ENCODE measurements at places on chromosomes 3 and 15. TPM values are rescaled to one million over a fixed set of nuclear protein-coding genes. Genes with fewer than 3 reads are reported as not detected.

Gene BCL2A1
- polyA plus RNA-seq: 5.1 TPM

Gene ASB14
- polyA plus RNA-seq: not detected

Gene OPA1
- 22.3 TPM for polyA plus RNA-seq

Gene TM4SF18
- 0.27 TPM for polyA plus RNA-seq

Gene IL20RB
- polyA plus RNA-seq: 0.81 TPM

Gene LAMB2
- polyA plus RNA-seq: 312 TPM

Gene TMEM45A
- polyA plus RNA-seq: 6.9 TPM

Gene ERICH6
- polyA plus RNA-seq: 0.04 TPM

Gene STRA6
- polyA plus RNA-seq: 8.4 TPM

Gene NEIL1
- polyA plus RNA-seq: 38.6 TPM

Gene KNL1
- 11.0 TPM for polyA plus RNA-seq

Gene SLC12A1
- 0.04 TPM for polyA plus RNA-seq

Gene C2CD4A
- not detected for polyA plus RNA-seq

Gene SATB1
- polyA plus RNA-seq: 30.6 TPM

Gene GHSR
- not detected for polyA plus RNA-seq

GRCh38 chr3:49132437-49133225 is at the start of gene LAMB2:
Gene LAMB2 (minus strand): TSS chr3:49133050. CDS start chr3:49132867, 183 bp downstream.
- H3K4me3 ChIP-seq: peak within 1 kb of the TSS; percentile 56
- H3K27ac ChIP-seq: peak within 1 kb of the TSS; percentile 51
- DNase-seq: peak; percentile 88
- H3K36me3 ChIP-seq: no peaks in the 10 kb centered on the region

GRCh38 chr15:101615986-101616848 is 36.0 kb downstream of the TM2D3 start:
- H3K4me3 ChIP-seq: peak overlapping the region; percentile 8
- no peak overlapping the region for H3K27ac ChIP-seq
- H3K27me3 ChIP-seq: no peaks in the 10 kb centered on the region

DNA sequence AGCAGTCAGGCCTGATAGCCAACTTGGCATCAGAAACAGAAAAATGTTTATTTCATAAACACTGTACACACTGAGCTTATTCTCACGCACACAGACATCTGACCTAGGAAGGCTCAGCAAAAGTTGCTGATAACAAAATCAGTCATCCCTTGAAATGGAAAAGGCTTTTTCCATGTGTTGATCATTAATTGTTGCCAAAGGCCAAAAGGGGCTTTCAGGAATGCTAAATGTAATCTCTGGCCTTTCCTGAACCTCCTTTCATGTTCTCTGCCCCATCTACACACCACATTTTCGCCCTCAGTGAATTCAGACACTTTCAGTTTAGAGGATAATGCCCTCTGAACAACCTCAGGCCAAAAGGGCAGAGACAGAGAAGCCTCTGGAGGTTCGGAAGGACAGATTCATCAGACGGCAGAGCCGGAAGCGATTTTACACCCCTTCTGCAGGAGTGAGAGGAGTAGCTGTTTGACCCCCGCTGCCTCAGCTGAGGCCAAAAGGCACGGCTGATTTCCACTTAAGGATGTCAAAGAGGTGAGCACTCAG is 14.5 kb downstream of the RTP4 start:
- H3K4me1 ChIP-seq: no peaks in the 10 kb centered on the region
- H3K27ac ChIP-seq: no peak overlapping the region
- H3K27me3 ChIP-seq: no peaks in the 10 kb centered on the region
- no peaks in the 10 kb centered on the region for H3K36me3 ChIP-seq
- no peak overlapping the region for H3K4me3 ChIP-seq

GRCh38 chr3:11145888-11146287 is 8.4 kb upstream of the HRH1 start:
- H3K4me1 ChIP-seq: no peaks in the 10 kb centered on the region
- no peak overlapping the region for H3K4me3 ChIP-seq
- no peak for DNase-seq
- no peaks in the 10 kb centered on the region for H3K36me3 ChIP-seq

DNA sequence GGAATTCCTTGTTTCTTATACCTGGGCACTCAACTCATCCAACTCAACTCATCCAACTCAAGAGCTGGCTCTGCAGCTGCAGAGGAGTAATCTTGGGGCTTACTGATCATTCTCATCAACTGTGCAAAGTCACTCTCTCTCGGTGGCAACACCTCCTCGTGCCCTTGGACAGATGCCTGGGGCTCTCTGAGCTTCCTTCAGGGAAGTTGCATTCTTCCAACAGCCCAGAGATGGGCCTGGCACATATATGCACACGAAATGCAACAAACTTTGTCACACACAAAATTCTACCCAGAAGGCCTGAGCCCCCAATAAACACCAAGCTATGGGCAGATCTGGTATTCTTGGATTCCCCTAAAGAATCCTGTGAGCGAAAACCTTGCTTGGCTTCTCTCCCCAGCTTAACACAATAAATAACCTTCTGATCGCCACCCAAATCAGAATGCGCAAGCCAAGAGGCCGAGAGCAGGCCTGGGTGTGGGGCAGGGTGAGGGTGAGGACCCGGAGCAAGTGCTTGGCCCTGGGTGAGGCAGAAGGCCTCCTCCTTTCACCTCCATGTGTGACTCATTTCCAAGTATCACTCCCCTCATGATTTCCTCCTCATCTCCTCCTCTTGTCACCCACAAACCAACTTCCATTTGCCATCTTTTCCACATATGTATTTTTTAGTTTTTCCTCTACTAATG is 15.4 kb downstream of the TGM5 start:
- H3K27ac ChIP-seq: no peak overlapping the region
- DNase-seq: no peak
- H3K4me3 ChIP-seq: no peak overlapping the region
- no peaks in the 10 kb centered on the region for H3K36me3 ChIP-seq

GRCh38 chr3:145557405-145557804 is 603.6 kb downstream of the PLOD2 start:
- no peak overlapping the region for H3K27ac ChIP-seq
- H3K4me1 ChIP-seq: no peaks in the 10 kb centered on the region
- no peak for DNase-seq
- H3K27me3 ChIP-seq: no peaks in the 10 kb centered on the region

- no peaks in the 10 kb centered on the region for H3K27me3 ChIP-seq
- H3K4me1 ChIP-seq: no peaks in the 10 kb centered on the region
- no peaks in the 10 kb centered on the region for H3K36me3 ChIP-seq
- H3K4me3 ChIP-seq: no peak overlapping the region
Measured at GRCh38 chr3:183149915-183150750, 12.4 kb downstream of the LAMP3 start.

DNA sequence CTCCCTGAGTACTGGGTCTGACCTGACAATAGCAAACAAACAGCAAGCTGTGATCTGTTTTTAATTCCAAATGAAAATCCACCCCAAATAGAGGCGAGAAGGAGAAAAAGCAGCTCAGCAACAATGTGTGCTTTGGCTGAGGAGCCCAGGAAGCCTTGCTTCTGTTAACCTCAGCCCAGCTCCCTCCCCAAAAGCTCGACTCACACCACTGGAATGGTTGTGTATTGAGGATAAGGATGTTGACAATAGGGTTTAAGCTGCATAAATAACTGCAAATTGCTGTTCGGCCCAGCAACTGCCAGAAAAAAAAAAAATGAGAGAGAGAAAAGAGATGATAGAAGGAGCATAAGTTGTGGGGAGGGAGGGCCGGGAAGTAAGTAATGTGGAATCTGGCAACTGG is 104.0 kb upstream of the TBC1D5 start:
- DNase-seq: no peak
- no peaks in the 10 kb centered on the region for H3K36me3 ChIP-seq
- H3K27ac ChIP-seq: no peak overlapping the region
- no peaks in the 10 kb centered on the region for H3K27me3 ChIP-seq

DNA sequence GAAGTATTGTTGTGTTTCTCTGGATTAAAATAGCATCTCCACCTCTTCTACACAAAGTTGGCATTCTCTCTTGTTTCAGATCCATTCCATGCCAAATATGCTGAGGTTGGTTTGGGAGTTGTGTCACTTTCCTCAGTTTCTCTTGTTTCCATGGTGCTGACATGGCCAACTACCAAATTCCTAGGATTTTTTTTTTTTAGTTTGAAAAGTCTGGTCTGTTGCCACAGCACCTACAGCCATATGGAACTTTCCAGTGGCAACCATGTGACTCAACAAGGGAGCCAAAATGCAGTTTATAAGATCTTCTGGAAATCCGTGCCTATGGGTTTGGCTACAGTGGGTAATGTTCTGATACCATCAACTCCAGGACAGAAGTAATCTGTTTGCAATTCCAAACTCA is 96.0 kb upstream of the CLSTN2 start:
- H3K4me3 ChIP-seq: no peak overlapping the region
- no peak overlapping the region for H3K27ac ChIP-seq
- H3K36me3 ChIP-seq: no peaks in the 10 kb centered on the region
- H3K27me3 ChIP-seq: no peaks in the 10 kb centered on the region

GRCh38 chr3:24428481-24428880 is 66.2 kb downstream of the THRB start:
- H3K36me3 ChIP-seq: no peaks in the 10 kb centered on the region
- no peak overlapping the region for H3K27ac ChIP-seq
- H3K4me1 ChIP-seq: no peaks in the 10 kb centered on the region
- no peaks in the 10 kb centered on the region for H3K27me3 ChIP-seq
- H3K4me3 ChIP-seq: no peak overlapping the region

DNA sequence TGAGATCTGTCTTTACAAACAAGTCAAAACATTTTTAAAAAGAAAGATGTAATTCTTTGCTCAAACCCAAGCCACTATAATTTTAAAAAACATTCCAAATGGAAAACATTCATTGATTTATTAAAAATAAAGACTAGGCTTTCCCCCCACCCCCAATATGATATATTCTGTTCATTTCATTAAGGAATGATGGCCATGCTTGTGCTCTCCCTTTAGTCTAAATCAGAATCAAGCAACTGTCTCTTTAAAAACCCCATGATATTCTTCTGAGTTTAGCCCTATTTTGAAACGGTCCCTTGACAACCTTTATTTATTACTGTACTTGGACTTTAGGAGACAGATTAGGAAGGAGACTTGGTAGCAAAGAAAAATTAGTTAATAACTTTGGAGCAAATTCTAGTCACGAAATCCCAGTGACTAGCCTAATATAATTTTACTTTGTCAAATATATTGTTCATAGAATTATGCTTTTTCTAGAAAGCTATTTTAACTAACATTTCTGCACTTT is 38.4 kb downstream of the TSC22D2 start:
- no peaks in the 10 kb centered on the region for H3K36me3 ChIP-seq
- no peak overlapping the region for H3K27ac ChIP-seq
- no peak for DNase-seq
- H3K4me1 ChIP-seq: peaks cover 14% of the 10 kb centered on the region
- H3K27me3 ChIP-seq: no peaks in the 10 kb centered on the region
- no peak overlapping the region for H3K4me3 ChIP-seq

- no peaks in the 10 kb centered on the region for H3K36me3 ChIP-seq
- no peak overlapping the region for H3K27ac ChIP-seq
- H3K4me3 ChIP-seq: no peak overlapping the region
- DNase-seq: no peak
- H3K27me3 ChIP-seq: no peaks in the 10 kb centered on the region
Measured at GRCh38 chr3:187889601-187890404, 144.5 kb upstream of the BCL6 start.

DNA sequence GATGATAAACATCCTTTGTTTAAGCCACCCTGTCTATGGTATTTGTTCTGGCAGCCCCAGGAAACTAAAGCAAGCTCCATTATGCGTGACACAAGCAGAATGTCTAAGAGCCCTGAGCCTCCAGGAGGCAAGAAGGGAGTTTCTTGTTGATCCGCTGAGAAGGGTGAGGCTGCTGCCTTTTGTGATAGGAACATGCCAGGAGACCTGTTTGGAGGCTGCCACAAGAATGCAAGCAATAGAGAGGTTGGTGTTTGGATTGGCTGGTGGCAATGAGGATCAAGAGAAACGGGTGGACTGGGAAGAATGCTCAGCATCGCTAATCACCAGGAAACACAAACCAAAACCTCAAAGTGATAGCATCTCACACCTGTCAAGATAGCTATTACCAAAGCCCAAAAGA is 104.8 kb downstream of the ASB7 start:
- no peaks in the 10 kb centered on the region for H3K27me3 ChIP-seq
- DNase-seq: no peak
- no peak overlapping the region for H3K4me3 ChIP-seq
- no peaks in the 10 kb centered on the region for H3K36me3 ChIP-seq
- H3K4me1 ChIP-seq: peaks cover 7% of the 10 kb centered on the region

GRCh38 chr3:184526088-184526433 is 35.5 kb upstream of the EPHB3 start:
- H3K4me1 ChIP-seq: peaks cover 6% of the 10 kb centered on the region
- no peak overlapping the region for H3K27ac ChIP-seq
- H3K4me3 ChIP-seq: no peak overlapping the region
- H3K36me3 ChIP-seq: no peaks in the 10 kb centered on the region

DNA sequence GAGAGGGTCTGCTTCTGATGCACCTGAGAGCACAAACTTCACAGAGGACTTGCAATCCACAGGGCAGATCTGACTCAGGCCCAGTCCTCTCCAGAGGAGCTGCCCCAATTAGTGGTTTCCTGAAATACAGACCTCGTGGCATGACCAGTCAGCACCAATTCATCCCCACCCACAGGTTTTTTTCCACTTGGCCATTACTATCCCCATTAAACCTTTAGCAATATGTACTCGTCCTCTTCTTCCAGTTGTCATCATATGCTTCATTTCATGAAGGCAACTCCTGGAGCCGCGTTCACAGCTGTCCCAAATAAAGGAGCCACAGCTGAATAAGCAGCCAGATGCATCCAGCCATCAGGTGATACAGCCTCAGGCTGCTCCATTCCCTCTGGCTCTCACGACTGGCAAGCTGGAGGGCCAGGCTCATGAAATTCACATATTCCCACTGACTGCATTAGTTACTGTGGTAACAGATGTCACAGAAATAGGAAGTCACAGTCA is 163.1 kb downstream of the FMN1 start:
- no peak overlapping the region for H3K4me3 ChIP-seq
- no peaks in the 10 kb centered on the region for H3K27me3 ChIP-seq
- H3K4me1 ChIP-seq: no peaks in the 10 kb centered on the region
- no peaks in the 10 kb centered on the region for H3K36me3 ChIP-seq

DNA sequence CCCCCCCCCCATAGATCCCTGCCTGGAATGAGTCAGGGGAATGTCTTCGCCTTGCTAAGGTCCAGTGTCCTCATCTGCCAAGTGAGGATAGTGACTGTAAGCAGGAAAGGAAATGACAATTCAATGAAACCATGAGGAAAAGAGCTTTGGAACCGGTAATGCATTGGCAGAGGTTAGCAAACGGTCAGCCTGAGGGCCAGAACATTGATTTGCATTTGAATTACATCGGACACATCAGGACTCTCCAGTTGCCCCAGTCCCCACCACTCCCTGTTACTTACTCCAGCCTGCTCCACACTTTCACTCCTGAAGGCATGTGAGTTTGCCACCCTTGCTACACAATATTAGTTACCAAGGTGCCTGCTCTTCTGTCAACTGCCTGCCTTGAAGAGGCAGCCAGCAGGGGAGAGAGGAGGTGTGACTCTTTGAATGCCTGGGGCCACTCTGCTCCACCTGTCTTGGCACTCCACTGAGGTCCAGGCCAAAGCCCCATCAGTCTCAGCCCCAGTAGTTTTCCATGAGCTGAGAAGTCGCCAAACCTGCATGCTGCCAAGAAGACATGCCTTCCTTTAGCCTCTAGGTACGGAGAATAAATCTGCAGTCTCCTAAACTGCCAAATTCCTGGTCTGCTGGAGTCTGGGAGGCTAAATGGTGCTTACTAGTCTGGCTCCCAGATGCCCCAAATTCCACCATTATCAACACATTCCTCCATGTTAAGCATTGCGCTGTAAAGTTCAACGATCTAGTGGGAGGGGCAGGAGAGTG is 191.7 kb upstream of the TLE3 start:
- H3K4me1 ChIP-seq: no peaks in the 10 kb centered on the region
- DNase-seq: no peak
- no peak overlapping the region for H3K4me3 ChIP-seq
- H3K27ac ChIP-seq: no peak overlapping the region

- H3K36me3 ChIP-seq: peaks cover 6% of the 10 kb centered on the region
- no peaks in the 10 kb centered on the region for H3K27me3 ChIP-seq
- peak overlapping the region; percentile 93 for H3K27ac ChIP-seq
- peaks cover 67% of the 10 kb centered on the region for H3K4me1 ChIP-seq
Measured at GRCh38 chr15:67064607-67065530, 533 bp upstream of the SMAD3 start.
